Temporal lobe (tissue), 4 donors: ENCODE measurements at places on chromosomes 12 and 14. TPM values are rescaled to one million over a fixed set of nuclear protein-coding genes. Genes with fewer than 3 reads are reported as not detected.

The HCAR2 gene
- not detected for total RNA-seq

The SERPINA1 gene
- total RNA-seq: 1.5 TPM

The LBHD2 gene
- total RNA-seq: not detected

The IL26 gene
- total RNA-seq: not detected

The LMO3 gene
- 654 TPM for total RNA-seq

The POTEG gene
- not detected for total RNA-seq

The RNASE7 gene
- total RNA-seq: not detected

The UNG gene
- 21.1 TPM for total RNA-seq

The HELB gene
- total RNA-seq: 3.9 TPM

The TMX1 gene
- 16.2 TPM for total RNA-seq
